ENCODE measurements at places on chromosomes 13 and 19. TPM values are rescaled to one million over a fixed set of nuclear protein-coding genes. Genes with fewer than 3 reads are reported as not detected.

DNA sequence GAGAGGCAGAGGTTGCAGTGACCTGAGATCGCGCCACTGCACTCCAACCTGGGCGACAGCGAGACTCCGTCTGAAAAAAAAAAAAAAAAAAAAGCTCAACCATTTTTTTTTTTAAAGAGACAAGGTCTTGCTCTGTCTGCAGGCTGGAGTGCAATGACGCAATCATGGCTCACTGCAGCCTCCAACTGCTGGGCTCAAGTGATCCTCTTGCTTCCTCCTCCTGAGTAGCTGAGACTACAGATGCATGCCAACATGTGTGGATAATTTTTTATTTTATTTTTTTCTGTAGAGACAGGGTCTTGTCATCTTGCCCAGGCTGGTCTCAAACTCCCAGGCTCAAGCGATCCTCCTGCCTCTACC lies 10.3 kb downstream of the EHD2 start:
- no peaks in the 10 kb centered on the region for H3K27me3 ChIP-seq
- no peak overlapping the region for H3K27ac ChIP-seq
- no peak for DNase-seq
- H3K36me3 ChIP-seq: no peaks in the 10 kb centered on the region
- H3K4me1 ChIP-seq: no peaks in the 10 kb centered on the region

GRCh38 chr19:35851213-35852028 lies 883 bp downstream of the NPHS1 start:
- H3K4me1 ChIP-seq: no peaks in the 10 kb centered on the region
- H3K27me3 ChIP-seq: peaks cover 8% of the 10 kb centered on the region
- no peaks in the 10 kb centered on the region for H3K36me3 ChIP-seq
- H3K4me3 ChIP-seq: no peak overlapping the region

- peaks cover 19% of the 10 kb centered on the region for H3K4me1 ChIP-seq
- H3K27me3 ChIP-seq: no peaks in the 10 kb centered on the region
- peaks cover 8% of the 10 kb centered on the region for H3K36me3 ChIP-seq
- no peak for DNase-seq
- no peak overlapping the region for H3K27ac ChIP-seq
- H3K4me3 ChIP-seq: no peak overlapping the region
Measured at GRCh38 chr19:15279326-15279904, 47.2 kb upstream of the EPHX3 start.

The PCP2 gene
- 0.62 TPM for total RNA-seq

- no peak for DNase-seq
- H3K36me3 ChIP-seq: no peaks in the 10 kb centered on the region
- H3K4me3 ChIP-seq: no peak overlapping the region
Measured at GRCh38 chr19:1397838-1398237, 3.5 kb downstream of the GAMT start.

The GGACT gene
- total RNA-seq: 7.6 TPM

The VSTM2B gene
- total RNA-seq: not detected

- H3K27me3 ChIP-seq: no peaks in the 10 kb centered on the region
- no peak for DNase-seq
- no peaks in the 10 kb centered on the region for H3K4me1 ChIP-seq
- no peak overlapping the region for H3K27ac ChIP-seq
- no peaks in the 10 kb centered on the region for H3K36me3 ChIP-seq
Measured at GRCh38 chr13:80141123-80141849, 199.6 kb downstream of the SPRY2 start.

DNA sequence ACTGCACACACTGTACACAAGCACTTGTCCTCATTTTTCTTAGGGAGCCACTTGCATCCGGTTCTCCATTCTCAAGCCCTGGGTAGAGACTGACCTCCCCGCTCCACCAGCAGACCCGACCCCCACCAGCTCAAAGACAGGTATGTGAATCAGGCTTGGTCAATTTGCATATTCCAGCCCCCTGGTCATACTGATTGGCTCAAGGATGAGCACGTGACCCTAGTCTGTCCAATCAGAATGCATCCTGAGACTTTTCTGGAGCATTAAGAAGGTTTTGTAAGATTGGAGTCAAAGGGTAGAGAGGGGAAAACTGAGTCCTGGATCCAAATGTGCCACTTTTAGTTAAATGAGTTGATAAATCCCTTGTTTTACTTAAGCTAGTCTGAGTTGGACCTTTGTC lies 34.1 kb downstream of the NOTCH3 start:
- no peak overlapping the region for H3K4me3 ChIP-seq
- no peaks in the 10 kb centered on the region for H3K27me3 ChIP-seq
- no peaks in the 10 kb centered on the region for H3K4me1 ChIP-seq
- DNase-seq: no peak
- H3K36me3 ChIP-seq: no peaks in the 10 kb centered on the region

The ZNF730 gene
- not detected for total RNA-seq

The FFAR3 gene
- not detected for total RNA-seq

GRCh38 chr19:1387684-1388636 lies 4.3 kb downstream of the NDUFS7 start:
- peaks cover 10% of the 10 kb centered on the region for H3K36me3 ChIP-seq
- DNase-seq: no peak
- H3K4me1 ChIP-seq: no peaks in the 10 kb centered on the region
- no peak overlapping the region for H3K27ac ChIP-seq
- no peak overlapping the region for H3K4me3 ChIP-seq

The PRR36 gene
- 0.11 TPM for total RNA-seq

- H3K4me3 ChIP-seq: no peak overlapping the region
- H3K36me3 ChIP-seq: no peaks in the 10 kb centered on the region
- no peak for DNase-seq
- H3K27me3 ChIP-seq: no peaks in the 10 kb centered on the region
Measured at GRCh38 chr19:51139299-51140014, 2.6 kb upstream of the SIGLEC7 start.

GRCh38 chr13:39897636-39898035 lies 242.2 kb downstream of the COG6 start:
- H3K27ac ChIP-seq: no peak overlapping the region
- no peaks in the 10 kb centered on the region for H3K4me1 ChIP-seq
- no peaks in the 10 kb centered on the region for H3K27me3 ChIP-seq
- no peak for DNase-seq

GRCh38 chr19:20923077-20923871 lies at the start of gene ZNF85:
Gene ZNF85, plus strand, starts transcription at chr19:20923251. Its CDS starts 150 bp downstream, at chr19:20923401.
- no peaks in the 10 kb centered on the region for H3K27me3 ChIP-seq
- DNase-seq: peak; percentile 84
- no peaks in the 10 kb centered on the region for H3K4me1 ChIP-seq
- peak within 1 kb of the TSS; percentile 71 for H3K27ac ChIP-seq
- H3K36me3 ChIP-seq: no peaks in the 10 kb centered on the region

The MUC16 gene
- total RNA-seq: not detected

DNA sequence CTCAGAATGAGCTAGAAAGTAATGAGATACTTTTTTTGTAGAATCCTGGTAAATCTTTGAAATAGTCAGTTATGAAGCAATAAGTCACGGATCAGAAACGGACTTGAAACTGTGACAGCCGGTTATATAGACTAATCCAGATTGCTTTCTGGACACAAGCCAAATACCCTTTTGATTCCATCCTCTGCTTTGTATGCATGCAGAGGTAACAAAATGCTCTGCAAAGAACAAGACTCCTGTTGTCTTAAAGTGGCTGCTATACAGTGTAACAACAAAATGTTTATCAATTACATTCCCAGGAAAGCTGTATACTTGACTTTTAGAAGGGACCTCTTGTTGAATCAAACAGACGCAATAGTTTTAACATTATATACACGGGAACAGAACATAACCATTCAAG lies 66.5 kb upstream of the STARD13 start:
- H3K27me3 ChIP-seq: no peaks in the 10 kb centered on the region
- H3K36me3 ChIP-seq: no peaks in the 10 kb centered on the region
- DNase-seq: no peak
- no peak overlapping the region for H3K27ac ChIP-seq

The SSC5D gene
- total RNA-seq: 0.19 TPM

The POU2F2 gene
- 48.3 TPM for total RNA-seq

The FARP1 gene
- total RNA-seq: 1.5 TPM

The OBI1 gene
- 20.0 TPM for total RNA-seq

- DNase-seq: no peak
- peak overlapping the region; percentile 72 for H3K27ac ChIP-seq
- peaks cover 45% of the 10 kb centered on the region for H3K4me1 ChIP-seq
- H3K4me3 ChIP-seq: 0 out of 2 replicates have a peak overlapping the region, but pooled peaks have one; percentile 51
Measured at GRCh38 chr19:13835791-13836723, 40.8 kb downstream of the ZSWIM4 start.

The RETN gene
- not detected for total RNA-seq

The HS6ST3 gene
- total RNA-seq: not detected

- DNase-seq: no peak
- no peaks in the 10 kb centered on the region for H3K36me3 ChIP-seq
- no peak overlapping the region for H3K4me3 ChIP-seq
- H3K4me1 ChIP-seq: no peaks in the 10 kb centered on the region
- H3K27me3 ChIP-seq: no peaks in the 10 kb centered on the region
Measured at GRCh38 chr13:94209117-94209516, 270.4 kb downstream of the DCT start.

GRCh38 chr13:78592584-78592983 lies 10.8 kb downstream of the POU4F1 start:
- no peak overlapping the region for H3K27ac ChIP-seq
- DNase-seq: no peak
- H3K27me3 ChIP-seq: peaks cover 23% of the 10 kb centered on the region
- no peaks in the 10 kb centered on the region for H3K4me1 ChIP-seq

DNA sequence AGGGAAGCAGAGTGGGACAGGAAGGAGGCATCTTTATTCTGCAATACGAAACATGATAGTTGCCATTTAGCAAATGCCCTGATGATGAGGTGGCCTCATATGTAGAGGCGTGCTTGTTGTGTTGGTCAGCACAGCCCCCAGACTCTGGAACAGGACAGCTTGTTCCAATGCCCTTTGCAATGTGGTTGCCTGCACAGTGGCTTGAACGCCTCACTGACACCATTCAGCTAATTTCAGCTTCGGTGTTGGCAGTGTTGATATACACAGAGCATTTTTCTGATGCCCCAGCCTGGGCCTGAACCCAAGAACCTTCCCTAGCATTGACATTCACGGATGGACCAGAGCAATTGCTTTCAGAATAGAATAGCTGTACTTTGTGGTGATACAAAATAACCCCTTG lies 133.3 kb downstream of the HS6ST3 start:
- no peak for DNase-seq
- H3K27me3 ChIP-seq: no peaks in the 10 kb centered on the region
- H3K4me1 ChIP-seq: no peaks in the 10 kb centered on the region
- H3K27ac ChIP-seq: no peak overlapping the region

The ELSPBP1 gene
- total RNA-seq: not detected

GRCh38 chr13:30416471-30416870 lies 5.8 kb upstream of the UBE2L5 start:
- peaks cover 15% of the 10 kb centered on the region for H3K4me1 ChIP-seq
- no peak overlapping the region for H3K4me3 ChIP-seq
- H3K27me3 ChIP-seq: no peaks in the 10 kb centered on the region
- DNase-seq: no peak
- H3K36me3 ChIP-seq: no peaks in the 10 kb centered on the region
- no peak overlapping the region for H3K27ac ChIP-seq

The LGI4 gene
- 0.29 TPM for total RNA-seq

DNA sequence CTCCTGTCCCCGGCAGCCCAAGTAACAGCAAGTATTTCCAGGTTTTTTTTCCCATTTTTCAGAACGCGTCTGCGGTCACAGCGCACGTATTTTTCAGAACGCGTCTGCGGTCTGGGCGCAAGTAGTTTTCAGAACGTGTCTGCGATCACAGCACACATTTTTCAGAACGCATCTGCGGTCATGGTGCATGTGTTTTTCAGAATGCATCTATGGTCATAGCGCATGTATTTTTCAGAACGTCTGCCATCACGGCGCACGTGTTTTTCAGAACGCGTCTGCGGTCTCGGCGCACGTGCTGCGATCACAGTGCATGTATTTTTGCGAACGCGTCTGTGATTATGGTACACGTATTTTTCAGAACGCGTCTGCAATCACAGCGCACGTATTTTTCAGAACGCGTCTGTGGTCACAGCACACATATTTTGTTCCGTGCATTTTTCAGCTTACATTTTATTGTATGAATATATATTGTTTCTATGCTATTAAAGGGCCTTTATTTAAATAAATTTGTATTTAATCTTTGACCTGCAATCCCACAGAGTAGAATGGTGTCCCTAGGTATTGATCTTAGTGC lies 19.7 kb downstream of the ATP4B start:
- H3K27me3 ChIP-seq: no peaks in the 10 kb centered on the region
- DNase-seq: no peak
- H3K27ac ChIP-seq: no peak overlapping the region
- no peak overlapping the region for H3K4me3 ChIP-seq
- no peaks in the 10 kb centered on the region for H3K4me1 ChIP-seq

Data from GM12878 (cell line).